Hematopoietic multipotent progenitor cell treated with erythropoietin and hydrocortisone succinate and interleukin-3 and kit ligand, for 4 days (in vitro differentiated cells): ENCODE measurements at places on chromosomes 5 and 9.

DNA sequence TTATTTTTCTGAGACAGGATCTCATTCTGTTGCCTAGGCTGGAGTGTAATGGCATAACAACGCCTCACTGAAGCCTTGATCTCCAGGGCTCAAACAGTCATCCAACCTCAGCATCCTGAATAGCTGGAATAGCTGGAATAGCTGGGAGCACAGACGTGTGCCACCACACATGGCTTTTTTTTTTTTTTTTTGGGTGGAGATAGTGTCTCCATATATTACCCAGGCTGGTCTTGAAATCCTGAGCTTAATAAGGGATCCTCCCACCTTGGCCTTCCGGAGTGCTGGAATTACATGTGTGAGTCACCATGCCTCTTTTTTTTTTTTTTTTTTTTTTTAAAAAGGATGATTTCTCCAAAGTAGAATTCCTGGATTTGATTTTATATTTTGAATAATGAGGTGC is 60.7 kb downstream of the NSD1 start:
- DNase-seq: no peak

- peak; percentile 4 for DNase-seq
Measured at GRCh38 chr5:34833976-34834793, 4.8 kb upstream of the TTC23L start.

DNA sequence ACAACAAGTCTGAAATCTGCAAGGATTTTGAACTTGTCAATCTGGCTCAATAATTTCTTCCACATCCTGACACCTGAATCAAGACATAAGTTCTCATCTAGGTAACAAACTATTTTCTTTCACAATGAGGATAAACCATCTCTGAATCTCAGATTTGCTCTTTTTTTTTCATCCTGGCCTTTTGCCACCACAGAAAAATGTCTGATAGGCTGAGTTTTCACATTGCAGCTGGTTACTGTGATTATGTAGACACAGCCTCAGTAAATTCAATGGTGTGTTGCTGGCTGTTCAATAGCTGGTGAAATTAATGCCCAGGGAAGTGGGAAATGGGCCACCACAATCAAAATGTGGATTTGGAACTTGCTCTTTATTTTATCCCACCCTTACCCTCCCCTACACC is 2.8 kb upstream of the ADRA1B start:
- no peak for DNase-seq

GRCh38 chr5:60945813-60946187 is 795 bp downstream of the NDUFAF2 start:
- DNase-seq: peak; percentile 63

GRCh38 chr5:90802474-90803317 is 244.1 kb downstream of the ADGRV1 start:
- peak; percentile 69 for DNase-seq

GRCh38 chr9:97431044-97431441 is 19.1 kb downstream of the TDRD7 start:
- DNase-seq: no peak
